ENCODE measurements at places on chromosomes 6 and 20.

GRCh38 chr20:60063048-60063451 is 104.8 kb downstream of the CDH26 start:
- no peak for DNase-seq

DNA sequence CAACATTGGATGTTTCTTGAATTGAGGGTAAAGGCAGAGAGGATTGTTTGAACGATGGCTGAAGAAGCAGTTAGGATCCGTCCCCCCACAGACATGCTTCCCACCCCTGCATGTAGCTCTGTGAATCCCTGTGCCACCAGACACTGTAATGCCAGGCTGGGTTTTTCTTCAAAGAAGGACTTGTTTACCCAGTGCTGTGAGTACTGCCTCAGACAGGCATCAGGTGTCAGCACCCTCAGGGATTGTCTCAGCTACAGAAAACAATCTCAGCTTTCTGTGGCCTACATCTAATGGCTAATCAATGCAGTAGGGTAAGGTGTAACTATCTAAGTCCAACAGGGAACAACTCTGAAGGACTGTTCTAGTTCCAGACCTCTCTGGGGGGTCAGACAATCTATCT is 853.0 kb upstream of the EPHA7 start:
- no peak for DNase-seq

DNA sequence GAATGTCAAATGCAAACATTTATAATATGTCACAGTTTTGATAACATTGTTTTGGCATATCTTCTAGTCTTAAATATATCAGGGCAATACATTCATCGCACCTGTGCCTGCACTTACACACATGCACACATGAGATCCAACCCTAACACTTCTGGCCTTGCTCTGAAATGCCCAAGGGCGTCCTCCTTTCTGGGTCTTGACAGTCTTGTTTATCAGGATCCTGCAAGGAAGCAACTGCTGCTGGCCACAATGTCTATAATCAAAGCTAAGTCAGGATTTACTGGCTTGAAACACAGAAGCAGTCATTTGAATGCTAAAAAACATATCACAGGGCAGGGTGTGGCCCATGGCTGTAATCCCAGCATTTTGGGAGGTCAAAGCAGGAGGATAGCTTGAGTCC is 32.9 kb upstream of the FAM50B start:
- no peak for DNase-seq

DNA sequence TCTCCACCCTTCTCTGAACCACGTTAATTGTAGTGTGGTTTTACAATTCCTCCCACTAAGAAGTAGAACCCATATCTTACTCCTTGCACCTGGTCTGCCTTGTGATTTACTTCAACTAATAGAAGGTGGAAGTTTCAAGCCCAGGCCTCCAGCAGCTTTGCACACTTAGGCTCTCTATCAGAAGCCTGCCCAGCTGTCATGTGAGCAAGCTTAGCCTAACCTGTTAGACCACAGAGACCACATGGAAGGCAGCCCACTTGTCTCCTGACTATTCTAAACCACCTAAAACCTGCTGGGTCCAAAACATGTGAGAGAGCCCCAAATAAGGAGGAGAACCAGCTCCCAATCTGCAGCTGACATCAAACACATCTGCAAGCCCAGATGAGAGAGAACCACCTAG is 127.6 kb upstream of the BTBD3 start:
- DNase-seq: no peak

- DNase-seq: no peak
Measured at GRCh38 chr6:99232056-99232455, 117.4 kb downstream of the FAXC start.

DNA sequence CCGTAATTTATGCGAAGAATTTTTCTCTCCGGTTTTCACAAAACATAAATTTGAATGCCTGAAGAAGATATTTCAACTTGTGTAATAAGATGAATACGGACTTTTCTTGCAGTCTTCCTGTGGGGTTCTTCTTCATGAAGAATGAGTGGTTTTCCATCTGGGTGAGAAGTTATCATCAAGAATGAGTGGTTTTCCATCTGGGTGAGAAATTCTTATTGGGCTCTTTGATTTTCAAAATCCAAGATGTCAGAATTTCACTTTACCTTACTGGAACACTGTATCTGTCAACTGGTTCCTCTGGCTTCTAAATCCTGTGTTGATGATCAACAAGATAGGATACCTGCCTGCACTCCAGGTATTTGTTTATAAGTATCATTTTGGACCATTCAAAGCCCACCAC is 160.1 kb upstream of the C6orf118 start:
- DNase-seq: no peak

GRCh38 chr6:147728903-147729302 is 220.4 kb downstream of the SAMD5 start:
- DNase-seq: no peak

DNA sequence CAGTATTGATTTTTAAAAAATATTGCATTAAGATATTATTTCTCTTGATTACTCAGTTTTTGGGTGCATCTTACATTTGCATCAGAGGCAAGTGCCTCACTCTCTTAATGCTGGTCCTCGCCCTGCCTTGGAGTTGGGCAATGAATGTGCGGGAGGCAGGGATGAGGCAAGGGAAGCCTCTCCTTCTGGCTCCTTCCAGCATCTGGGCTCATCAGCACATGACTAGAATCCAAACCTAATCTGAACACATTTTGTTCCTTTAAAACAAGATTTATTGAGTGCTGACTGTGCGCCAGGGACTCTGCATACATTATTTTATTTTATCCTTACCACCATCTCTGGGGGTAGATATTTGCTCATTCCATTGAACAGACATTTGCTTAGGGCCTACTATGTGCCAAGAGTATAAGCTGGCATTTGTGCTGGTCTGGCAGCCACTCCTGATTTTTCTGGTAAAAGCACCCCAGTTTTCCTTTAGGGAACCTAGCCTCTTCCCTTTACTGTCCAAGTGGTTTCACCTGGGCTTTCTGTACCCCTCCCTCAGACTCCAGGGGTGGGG is 71.9 kb upstream of the ZNFX1 start:
- no peak for DNase-seq

DNA sequence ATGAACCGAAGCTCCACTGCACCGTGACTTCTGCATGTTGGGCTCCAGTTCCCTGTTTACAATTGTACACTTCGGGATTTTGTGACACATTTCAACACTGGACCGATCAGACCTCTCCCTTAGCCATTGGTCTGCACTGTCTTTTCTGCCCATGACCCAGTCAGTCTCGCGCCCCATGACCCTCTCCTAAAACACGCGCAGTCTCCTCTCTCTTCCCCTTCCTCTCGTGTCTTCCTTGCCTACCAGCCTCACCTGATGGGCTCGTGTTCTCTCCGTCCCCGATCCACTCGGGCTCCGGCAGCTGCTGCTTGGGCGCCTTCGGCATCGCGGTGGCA is 535 bp upstream of the ABCF1 start:
- DNase-seq: no peak

- DNase-seq: no peak
Measured at GRCh38 chr20:41200446-41201202, 63.3 kb downstream of the PLCG1 start.

DNA sequence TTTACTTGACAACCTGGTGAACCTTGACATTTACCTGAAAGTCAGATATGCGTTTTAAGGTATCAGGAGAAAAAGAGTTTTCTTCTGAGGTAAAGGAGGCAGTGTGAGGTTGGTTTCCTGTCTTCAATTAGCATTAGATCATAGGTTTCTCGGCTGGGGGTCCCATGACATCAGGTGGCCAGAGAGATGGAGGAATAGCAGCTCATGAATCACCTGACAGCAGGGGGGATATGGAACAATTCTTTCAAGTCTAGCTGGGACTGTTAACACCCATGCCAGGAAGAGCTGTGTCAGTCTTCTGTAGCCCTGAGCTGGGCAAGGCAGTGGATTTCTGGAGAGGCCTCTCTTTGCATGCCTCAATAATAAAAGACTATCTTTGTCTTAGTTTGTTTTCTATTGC is 108.0 kb upstream of the TMEM170B start:
- no peak for DNase-seq

GRCh38 chr6:149895048-149895590 is 2.8 kb downstream of the RAET1E start:
- DNase-seq: no peak

GRCh38 chr20:32463642-32464400 is 105.7 kb downstream of the ASXL1 start:
- no peak for DNase-seq
